ENCODE measurements at places on chromosomes 5 and 9.

- DNase-seq, result no peak
Measured at GRCh38 chr9:127755061-127756060, 20.3 kb upstream of the TOR2A start.

GRCh38 chr5:59264639-59265245, 628.8 kb downstream of the PDE4D start:
- no peak for DNase-seq

DNA sequence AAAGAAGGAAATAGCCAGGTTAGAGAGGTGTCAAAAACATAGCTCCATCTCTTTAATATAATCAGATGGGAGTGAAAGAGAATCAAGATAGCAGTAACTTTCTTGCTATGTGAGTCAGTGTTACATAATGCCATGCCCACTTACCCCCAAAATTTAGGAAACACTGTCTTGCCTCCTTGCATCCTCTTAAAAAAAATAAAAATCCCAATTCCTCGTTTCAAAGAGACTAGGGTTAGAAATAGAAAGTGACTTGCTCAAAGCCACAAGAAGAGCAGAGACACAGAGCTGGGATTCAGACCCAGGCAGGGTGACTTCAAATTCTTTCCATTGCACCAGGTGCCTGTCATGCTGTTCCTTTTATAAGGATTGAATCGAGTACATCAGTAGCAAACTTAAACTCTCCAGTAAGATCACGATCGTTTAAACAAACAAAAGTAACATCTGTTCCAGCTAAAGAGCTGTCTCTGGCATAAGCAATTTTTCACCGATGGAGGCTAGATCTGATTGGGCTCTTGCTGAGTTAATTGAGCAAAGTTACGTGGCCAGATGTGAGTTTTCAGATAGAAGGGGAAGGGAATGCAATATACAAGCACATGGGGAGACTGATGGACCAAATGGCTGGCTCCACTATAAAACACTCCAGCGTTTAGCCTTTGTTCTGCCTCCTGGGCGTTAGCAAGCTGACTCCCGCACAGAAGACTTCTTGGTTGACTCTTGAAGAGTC, 176.9 kb downstream of the PALM2AKAP2 start:
- DNase-seq, result no peak

GRCh38 chr5:176339304-176339703, 22.3 kb downstream of the KIAA1191 start:
- DNase-seq, result no peak

- no peak for DNase-seq
Measured at GRCh38 chr5:56692359-56693219, 122.8 kb upstream of the MAP3K1 start.

GRCh38 chr9:117672369-117672768, 31.8 kb upstream of the TLR4 start:
- DNase-seq, result no peak

DNA sequence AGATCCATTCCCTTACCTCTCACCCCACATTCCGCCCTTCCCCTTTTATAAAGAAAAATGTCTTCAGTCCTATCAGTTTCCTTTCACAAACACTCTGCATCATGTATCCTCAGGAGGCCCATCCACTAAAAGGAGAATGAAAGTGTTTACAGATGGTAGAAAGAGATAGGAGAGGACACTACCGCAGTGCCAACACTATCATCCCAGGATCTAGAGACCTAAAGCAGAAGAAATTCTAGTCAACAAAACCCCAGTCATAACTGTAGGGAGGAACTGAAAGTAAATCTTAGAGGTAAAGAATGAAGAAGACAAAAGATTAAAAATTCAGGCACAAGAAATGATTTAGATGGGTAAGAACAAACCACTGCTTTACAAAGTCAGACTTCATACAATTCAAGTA, 114.1 kb downstream of the MLLT3 start:
- DNase-seq, result no peak

GRCh38 chr5:147190331-147190730, 44.5 kb upstream of the STK32A start:
- DNase-seq, result no peak

DNA sequence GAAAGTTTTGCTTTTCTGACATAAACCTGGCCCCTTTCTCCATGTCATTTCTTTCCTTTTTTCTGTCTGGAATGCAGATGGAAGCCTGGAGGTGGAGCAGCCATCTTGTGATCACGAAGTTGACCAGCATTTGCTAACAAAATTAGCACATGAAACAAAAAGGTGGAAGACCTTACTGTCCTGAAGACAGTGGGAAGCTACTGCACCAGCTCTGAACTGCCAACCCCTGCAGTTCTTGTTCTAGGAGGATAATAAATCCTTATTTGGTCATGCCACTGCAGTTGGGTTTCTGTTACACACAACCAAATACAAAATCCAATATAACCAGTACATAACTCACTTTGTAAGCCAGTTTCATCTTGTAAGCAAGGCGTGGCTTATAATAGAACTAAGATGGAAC, 249.4 kb upstream of the TBCA start:
- no peak for DNase-seq

- no peak for DNase-seq
Measured at GRCh38 chr9:90460220-90460619, 182.4 kb downstream of the DIRAS2 start.

DNA sequence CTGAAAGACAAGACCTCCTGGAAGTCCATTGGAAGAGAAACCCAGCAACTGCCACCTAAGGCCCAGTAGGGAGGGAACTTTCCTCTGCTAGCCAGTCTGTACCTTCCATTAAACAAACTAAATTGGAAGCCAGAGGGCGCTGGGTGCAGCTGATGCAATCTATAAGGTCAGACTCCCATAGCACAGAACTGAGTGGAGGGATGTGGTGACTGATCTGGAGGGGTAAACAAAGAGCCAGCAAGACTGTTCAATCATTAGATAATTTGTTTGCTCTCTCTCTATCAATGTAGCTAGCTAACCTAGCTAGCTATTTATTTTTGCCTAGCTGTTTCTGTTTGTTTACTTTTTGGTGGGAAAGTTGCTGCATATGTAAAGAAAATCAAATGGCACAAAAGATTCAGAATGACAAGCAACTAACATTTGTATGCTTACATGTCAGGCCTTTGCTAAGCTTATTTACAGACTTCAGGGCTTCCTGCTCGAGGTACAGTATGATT, 291.8 kb upstream of the DAB2 start:
- DNase-seq, result peak; percentile 6

GRCh38 chr5:134440201-134440755, 28.6 kb upstream of the CDKN2AIPNL start:
- no peak for DNase-seq

- DNase-seq, result no peak
Measured at GRCh38 chr9:104494808-104495207, 9.3 kb upstream of the OR13F1 start.

DNA sequence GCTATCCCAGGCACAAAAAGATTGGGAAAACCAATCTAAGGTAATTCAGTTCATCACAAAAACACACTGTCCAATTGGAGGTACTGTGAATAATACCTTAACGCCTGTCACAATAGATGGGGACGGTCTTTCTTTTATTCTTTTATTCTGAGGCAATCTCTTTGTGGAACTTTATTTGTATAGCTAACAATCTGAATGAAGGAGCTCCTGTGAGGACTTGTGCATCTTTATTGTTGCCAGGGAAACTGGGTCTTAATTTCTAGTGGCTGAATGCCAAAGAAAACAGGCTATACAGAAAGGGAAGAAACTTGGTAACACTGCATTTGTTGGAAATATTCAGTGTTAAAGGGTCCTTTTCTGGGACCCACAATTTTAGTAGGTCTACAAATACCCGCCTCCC, 546.9 kb upstream of the C9orf72 start:
- no peak for DNase-seq

DNA sequence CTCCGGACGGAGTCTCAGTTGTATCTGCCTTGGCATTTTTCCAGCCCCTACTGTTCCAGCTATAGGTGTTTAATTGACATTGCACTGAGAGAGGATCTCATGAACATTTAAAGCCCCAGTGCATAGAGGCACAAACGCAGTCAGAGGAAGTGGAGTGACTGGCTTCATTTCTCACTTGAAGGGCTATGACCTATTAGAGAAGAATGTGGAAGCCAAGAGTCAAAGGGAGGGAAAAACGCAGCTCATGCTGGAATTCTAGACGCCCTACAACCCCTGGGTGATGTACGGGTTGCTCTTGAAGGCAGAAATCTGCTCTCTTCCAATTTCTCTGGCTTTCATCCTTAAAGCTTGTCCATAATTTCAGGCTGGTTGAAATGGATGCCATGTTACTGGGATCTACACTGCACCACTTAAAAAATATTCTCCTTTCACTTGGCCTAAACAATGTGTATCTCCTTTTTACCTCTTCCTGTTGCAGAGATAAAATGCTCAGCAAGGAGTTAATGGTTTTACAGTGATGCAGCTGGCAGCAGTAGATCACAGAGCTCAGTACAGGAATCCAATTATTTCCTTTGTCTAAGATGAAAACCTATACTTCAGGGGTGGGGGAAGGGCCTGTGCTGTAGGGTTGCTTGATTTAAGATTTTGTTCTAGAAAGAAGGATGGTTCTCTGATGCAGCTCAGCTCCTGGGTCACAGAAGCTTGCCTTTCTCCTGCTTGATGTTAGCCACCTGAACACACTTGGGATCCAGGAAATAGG, 61.8 kb upstream of the MAMDC2 start:
- no peak for DNase-seq

DNA sequence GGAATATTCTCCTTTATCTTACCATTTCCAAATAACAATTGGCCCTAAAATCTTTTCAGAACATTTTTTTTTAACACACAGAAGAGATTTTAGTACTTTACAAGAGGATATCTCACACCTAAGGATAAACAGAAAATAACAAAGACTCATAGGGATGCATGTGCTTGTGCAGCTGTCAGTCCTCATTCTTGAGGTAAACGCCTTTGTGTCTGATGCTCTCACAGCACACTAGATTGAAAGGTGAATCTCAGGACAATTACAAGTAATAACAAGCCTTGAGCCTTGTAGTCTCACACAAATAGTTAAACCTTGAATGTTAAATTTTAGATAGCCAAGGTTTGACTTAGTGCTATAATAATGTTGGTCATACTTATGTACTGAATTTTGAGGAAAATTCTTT, 439.2 kb downstream of the PTPRD start:
- no peak for DNase-seq

GRCh38 chr9:72065076-72065475, 4.7 kb upstream of the C9orf57 start:
- DNase-seq, result no peak

- DNase-seq, result no peak
Measured at GRCh38 chr5:145925353-145925752, 11.0 kb upstream of the SH3RF2 start.

DNA sequence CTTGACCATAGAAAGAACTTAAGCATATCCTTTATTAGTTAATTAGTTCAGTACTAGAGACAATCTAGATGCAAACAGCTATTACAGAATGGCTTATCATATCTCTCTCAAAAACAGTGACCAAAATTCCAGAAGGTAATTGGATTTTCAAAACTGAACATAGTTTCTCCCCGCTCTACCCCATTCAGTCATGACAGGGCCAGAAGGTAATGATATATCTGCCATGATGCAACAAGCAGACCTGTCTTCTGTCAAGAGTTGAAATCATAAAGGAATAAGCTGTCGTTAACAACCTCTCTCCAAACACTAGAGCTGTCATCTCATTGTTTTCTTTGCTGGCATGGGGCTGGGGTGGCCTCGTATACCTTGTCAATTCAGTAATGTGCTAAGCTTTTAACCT, 200.5 kb upstream of the POU5F2 start:
- no peak for DNase-seq

- DNase-seq, result no peak
Measured at GRCh38 chr5:124000538-124000937, 488.6 kb downstream of the CSNK1G3 start.

- no peak for DNase-seq
Measured at GRCh38 chr9:16475257-16475656, 395.2 kb downstream of the BNC2 start.

GRCh38 chr9:38144421-38144820, 75.4 kb upstream of the SHB start:
- DNase-seq, result no peak

GRCh38 chr5:149940077-149940574, 4.5 kb downstream of the PDE6A start:
- no peak for DNase-seq

DNA sequence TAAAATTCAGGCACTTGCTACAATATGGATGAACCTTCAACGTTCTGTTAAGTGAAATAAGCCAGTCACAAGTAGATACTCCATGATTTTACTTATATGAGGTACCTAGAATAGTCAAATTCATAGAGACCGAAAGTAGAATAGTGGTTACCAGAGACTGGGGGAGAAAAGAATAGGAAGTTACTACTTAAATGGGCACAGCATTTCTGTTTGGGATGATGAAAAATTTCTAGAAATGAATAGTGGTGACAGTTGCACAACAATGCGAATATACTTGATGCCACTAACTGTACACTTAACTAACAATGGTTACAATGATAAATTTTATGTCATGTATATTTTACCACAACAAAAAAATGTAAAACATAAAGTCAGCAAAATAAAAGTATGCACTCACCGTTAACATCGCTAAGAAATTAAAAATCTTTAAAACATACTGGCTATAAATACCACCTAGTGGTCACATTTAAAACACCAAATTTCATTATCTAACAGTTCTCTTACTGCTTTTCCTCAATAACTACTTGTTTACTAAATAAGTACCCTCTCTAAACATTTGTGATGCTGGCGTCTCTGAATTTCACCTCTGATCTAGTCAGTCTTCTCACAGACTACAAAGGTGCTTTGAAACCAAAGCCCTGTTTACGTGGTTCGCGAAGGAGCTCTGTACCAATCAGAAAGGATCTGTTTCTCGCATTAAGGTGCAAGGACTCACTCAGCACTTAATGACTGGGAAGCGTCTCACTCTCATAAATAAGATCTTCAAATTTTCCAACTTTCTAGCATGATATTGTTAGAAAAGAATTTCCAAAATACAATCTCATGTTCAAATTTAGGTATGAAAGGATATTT, 22.7 kb downstream of the KIF3A start:
- no peak for DNase-seq

- DNase-seq, result no peak
Measured at GRCh38 chr5:145471831-145472612, 363.1 kb downstream of the PRELID2 start.

DNA sequence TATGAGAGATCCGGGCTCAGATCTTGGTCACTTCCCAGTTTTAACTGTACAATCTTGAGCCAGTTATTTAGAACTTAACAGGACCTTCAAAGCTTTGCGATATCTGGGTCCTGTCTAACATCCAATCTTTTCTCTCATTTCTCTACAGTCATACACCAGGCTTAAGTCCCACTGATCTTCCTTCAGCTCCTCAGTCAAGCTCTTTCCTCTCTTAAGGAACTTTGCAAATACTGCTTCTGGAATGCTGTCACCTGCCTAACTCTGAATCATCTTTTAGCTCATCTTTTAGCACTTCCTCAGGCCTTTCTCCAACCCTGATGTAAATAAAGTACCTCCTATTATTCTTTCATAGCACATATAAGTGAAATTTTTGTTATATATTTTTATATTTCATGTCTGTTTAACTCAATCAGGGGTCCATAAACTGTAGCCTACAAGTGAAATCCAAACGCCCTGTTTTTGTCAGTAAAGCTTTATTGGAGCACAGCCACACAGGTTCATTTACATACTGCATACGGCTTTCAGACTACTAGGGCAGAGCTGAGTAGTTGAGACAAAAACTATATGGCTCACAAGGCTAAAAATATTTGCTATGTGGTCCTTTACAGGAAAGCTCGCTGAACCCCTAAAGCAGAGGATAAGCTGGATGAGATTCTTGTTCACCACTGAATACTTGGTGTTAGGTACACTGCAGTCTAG, 63.5 kb downstream of the MEF2C start:
- no peak for DNase-seq

GRCh38 chr9:125161284-125161918, 18.1 kb upstream of the SCAI start:
- DNase-seq, result no peak

Data from activated T-helper 1 cell treated with anti-CD3 and anti-CD28 coated beads, Interleukin-2, amount 50 U/mL, for 16 hours (primary cell).